ENCODE measurements at places on chromosomes 3 and 15.

GRCh38 chr3:34925851-34926250 is 713.5 kb upstream of the ARPP21 start:
- DNase-seq, result no peak

GRCh38 chr15:85168642-85169173 is 187.1 kb downstream of the PDE8A start:
- DNase-seq, result no peak

DNA sequence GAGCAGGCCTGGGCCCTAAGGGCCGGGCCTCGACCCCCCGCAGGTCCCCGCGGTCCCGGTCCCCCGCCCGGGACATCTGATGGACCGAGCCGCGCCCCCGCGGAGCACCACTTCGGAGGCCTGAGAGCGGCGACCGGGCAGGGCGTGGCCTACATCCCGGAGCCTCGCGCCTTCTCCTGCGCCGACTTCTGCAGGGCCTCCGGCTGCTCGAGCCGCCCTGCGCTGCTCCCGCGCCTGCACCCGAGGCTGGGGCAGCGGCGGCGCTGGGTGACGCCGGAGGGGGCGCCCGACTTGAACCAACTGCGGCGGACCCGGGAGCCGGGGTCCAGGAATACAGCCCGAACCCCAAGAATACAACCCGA is 14.9 kb upstream of the GP9 start:
- no peak for DNase-seq

- DNase-seq, result no peak
Observed at GRCh38 chr3:133472242-133472641, 72.4 kb downstream of the BFSP2 start.

- DNase-seq, result peak; percentile 16
Observed at GRCh38 chr3:144774897-144775296, 803.3 kb downstream of the DIPK2A start.

DNA sequence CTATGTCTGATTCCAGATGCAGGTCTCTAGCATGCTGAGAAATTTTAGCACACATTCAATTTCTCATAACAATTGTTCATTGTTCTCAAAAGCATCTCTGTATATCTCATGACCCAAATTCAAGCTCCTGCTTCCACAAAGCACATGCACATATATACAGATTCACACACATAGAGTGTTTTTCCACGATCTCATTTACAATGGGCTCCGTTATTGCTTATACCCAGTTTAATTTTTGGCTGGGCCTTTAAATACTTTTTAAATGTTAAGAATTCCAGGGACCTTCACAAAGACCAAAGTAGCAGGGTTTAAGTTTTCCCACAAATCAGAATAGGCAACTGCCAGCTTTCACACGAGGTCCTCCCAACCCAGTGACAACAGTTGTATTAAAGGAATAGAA is 333.5 kb upstream of the SEMA6D start:
- DNase-seq, result no peak
